ENCODE measurements at places on chromosomes 6 and 20. TPM values are rescaled to one million over a fixed set of nuclear protein-coding genes. Genes with fewer than 3 reads are reported as not detected.

Gene TREML1
- 3.1 TPM for total RNA-seq

Gene C6orf58
- not detected for total RNA-seq

Gene ADGRB3
- total RNA-seq: 2.6 TPM

Gene NKX2-2
- total RNA-seq: not detected

Gene PNLDC1
- total RNA-seq: not detected

Gene MTFR2
- total RNA-seq: 1.3 TPM

Gene C20orf202
- total RNA-seq: 0.91 TPM

Gene ELOVL2
- not detected for total RNA-seq

Gene ID4
- total RNA-seq: 16.8 TPM

Gene MATN4
- not detected for total RNA-seq

Gene NKX2-4
- not detected for total RNA-seq

Gene ATP6V1G2
- total RNA-seq: 0.55 TPM

Gene C6orf120
- total RNA-seq: 33.5 TPM

Gene TOP1
- 39.8 TPM for total RNA-seq

Gene SENP6
- total RNA-seq: 75.2 TPM

Gene PRDM13
- total RNA-seq: not detected

Gene MAS1
- not detected for total RNA-seq

Gene DEFB124
- not detected for total RNA-seq

Gene ADAM33
- 26.2 TPM for total RNA-seq

Gene NHSL1
- 48.7 TPM for total RNA-seq

Gene ASIP
- total RNA-seq: not detected
